ENCODE measurements at places on chromosomes 5 and 9.

GRCh38 chr5:21181609-21182125 lies 1193.7 kb upstream of the CDH18 start:
- no peak for DNase-seq

DNA sequence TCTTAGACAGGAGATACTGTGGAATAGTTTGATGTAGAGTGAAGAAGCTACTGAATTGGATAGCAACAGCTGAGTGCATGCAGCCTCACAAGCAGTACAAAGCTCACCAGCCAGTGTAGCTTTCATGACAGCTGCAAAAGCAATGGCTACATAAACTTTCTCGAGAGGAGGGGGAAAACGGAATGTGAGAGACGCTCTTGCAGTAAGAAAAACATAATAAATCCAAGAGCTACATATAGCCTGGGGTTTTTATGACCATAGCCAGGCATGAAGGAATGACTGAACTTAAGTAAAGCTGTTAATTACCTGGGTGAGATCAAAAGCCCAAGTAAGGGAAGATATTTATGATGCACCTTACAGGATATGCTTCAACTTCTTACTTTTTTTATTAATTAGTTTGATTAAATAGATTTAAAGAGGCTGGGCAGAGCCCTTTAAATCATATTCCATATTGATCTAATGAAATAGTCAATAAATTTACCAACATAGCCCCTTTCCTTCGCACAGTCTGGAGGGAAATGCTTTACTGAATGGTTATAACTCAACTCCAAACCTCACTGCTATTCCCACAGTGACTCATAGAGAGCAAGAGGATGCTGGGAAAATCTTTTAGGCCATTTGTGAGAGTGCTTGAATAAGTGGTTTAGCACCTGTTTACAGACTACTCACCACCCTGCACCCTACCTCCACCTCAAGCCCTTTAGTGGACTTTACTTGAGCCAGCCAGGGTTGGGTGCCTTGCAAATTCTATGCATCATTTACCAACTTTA lies 407.2 kb upstream of the CLINT1 start:
- DNase-seq, result no peak

- DNase-seq, result no peak
These were observed 34.3 kb downstream of the S1PR3 start for GRCh38 chr9:89025553-89025952.

DNA sequence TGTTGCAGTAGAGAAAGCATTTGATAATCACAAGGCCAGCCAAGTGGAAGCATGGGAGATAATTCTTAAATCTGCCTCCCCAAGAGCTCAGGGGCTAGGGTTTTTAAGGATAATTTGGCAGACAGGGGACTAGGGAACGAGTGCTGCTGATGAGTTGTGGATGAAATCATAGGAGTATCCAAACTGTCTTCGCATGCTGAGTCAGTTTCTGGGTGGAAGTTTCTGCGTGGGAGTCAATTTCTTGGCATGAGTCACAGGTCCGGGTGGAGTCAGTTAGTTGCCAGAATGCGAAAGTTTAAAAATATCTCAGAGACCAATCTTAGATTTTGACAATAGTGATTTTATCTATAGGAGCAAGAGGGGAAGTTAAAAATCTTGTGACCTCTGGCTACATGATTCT lies 112.6 kb downstream of the TMC1 start:
- no peak for DNase-seq

GRCh38 chr9:136204838-136205706 lies at the start of gene LHX3:
TSS of gene LHX3 (minus strand) at chr9:136205128. CDS start at chr9:136205012, 116 bp downstream.
- DNase-seq, result no peak

- peak; percentile 24 for DNase-seq
These were observed 61.1 kb upstream of the SAP30L start for GRCh38 chr5:154384480-154385235.

DNA sequence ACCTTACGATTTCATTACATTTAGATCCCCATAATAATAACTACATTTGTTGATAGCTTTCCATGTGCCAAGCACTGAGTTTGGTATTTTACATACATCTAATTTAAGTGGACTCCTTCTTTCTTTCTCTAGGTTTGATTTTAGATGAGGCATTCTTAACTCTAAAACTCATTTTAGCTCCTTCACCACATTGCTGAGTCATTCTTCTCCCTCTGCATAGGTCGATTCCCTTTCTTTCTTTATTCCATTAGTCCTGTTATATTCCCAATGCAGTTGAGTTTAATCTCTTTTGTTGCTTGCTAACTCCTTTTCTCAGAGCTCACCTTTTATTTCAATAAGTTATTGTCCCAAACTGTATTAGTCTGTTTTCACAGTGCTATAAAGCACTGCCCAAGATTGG lies 329.8 kb downstream of the TAF11L14 start:
- DNase-seq, result no peak

DNA sequence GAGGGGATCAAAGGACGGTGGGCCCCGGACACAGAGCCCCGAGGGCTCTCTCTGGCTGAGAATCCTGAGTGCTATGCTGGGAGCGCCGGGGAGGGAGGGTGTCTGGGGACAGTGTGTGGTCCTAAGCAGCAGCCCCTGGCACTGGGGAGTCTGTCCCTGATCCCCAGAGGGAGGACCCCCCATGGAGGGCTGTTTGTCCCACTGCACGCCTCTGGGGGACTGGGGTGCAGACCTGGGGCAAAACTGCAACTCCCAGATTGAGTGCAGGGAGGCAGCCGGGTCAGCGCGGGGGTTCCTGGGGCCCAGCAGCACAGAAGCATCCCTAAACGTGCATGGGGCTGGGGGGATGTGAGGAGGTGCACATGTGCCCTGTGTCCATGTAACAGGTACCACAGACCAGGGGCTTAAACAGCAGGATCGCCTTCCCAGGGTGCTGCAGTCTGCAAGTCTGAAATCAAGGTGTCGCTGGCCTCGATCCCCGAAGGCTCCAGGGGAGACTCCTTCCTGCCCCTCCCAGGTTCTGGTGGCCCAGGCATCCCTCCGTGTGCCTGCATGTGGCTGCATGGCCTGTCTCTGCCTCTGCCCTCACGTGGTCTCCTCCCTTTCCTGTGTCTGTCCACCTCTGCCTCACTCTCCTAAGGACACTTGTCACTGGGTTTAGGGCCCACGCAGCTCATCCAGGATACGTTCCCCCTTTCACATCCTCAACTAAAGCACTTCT lies 35.9 kb upstream of the IRX4 start:
- no peak for DNase-seq

DNA sequence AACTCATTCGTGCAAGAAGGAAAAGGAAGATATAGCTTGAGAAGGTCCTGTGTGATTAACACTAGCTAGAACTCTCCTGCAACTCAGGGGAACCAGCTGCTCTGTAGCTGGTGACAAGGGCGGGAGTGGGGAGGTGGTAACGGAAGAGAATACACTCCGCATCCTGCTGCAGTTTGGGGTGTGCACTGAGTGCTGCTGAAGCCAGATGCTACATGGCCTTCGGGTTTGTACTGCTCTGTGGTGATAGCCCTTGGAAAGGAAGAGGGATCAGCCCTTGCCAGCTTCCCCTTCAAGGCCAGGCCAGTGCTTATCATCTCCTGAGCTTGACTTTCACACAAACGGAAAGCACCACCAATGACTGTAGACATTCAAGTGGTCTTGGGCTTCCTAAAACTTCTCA lies 34.3 kb downstream of the FRMD3 start:
- DNase-seq, result no peak

GRCh38 chr5:133698259-133698554 lies 85.9 kb upstream of the FSTL4 start:
- no peak for DNase-seq

DNA sequence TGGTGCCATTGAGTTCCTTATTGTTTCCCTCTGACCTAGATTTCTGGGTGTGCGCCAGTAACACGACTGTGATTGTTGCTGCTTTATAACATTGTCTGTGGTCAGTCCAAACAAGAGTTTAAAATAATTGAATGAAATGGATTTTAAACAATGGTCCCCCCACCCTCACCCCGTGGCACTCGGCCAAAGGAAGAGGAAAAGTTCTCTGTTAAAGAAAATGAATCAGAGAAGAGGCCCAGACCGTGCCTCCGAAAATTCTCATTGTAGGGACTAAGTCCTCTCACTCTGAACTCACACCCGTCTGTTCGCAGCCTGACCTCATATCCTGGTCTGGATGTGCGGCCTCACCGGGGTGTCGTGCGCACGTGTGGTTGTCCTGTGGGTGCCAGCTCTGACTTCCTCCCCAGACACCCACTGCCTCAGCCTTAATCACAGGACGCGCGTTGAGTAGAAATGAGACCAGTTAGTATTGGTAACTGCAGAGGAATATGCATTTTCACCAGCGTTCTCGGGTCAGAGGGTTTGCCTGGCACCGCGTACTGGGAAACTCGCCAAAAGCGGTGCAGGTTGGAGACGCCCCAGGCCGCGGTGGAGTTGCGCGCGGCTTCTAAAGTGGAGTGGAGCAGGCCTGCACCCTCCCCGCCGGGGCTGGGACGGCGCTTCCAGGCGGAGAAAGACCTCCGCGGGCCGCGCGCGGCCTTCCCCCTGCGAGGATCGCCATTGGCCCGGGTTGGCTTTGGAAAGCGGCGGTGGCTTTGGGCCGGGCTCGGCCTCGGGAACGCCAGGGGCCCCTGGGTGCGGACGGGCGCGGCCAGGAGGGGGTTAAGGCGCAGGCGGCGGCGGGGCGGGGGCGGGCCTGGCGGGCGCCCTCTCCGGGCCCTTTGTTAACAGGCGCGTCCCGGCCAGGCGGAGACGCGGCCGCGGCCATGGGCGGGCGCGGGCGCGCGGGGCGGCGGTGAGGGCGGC lies at the start of gene ABL1:
ABL1 (plus strand) TSS at position 884 of the 966 bp plus-strand sequence. CDS start 193 bp downstream, outside the sequence.
- peak; percentile 56 for DNase-seq

GRCh38 chr5:176927562-176927961 lies 28.4 kb upstream of the HK3 start:
- DNase-seq, result no peak

DNA sequence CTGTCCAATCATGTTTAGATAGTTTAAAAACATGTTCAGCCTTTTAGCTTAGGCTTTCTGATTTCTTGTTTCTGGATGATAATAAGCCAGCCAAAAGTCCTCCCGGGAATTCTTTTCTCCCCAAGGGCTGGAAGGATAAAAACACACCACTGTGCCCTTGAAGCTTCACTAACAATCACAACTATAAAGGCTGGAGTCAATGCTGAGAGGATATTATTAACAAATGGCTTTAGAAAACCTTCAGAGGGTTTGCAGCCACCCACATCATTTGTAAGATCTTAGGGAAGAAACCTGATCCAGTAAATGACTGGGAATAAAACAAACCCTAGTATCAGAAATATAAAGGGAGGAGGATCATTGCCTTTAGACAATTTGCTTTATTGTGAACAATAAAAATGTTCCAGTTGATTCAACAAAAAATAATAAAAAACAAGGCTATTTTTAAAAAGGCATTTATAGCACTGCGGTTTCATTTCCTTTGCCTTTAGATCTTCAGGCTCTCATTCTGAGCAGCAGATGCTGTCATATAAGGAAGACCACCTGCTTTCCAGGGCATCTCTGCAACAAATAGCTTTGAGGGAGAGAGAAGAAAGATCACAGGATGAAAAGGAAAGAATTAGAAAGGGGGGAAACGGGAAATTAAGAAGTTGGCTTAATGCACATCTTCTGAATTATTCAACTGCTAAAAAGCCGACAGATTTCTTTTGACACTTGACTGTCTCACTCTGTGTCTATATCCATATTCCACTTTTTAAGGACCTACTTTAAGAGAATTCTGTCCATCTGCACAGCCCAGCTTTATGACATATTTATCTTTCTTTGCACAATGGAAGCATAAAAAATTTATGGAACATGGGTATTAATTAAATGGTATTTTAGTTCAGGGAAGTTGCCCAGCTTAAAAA lies 277.2 kb upstream of the SLC24A2 start:
- no peak for DNase-seq

GRCh38 chr5:35859101-35859661 lies 2.5 kb downstream of the IL7R start:
- DNase-seq, result peak; percentile 82

- no peak for DNase-seq
These were observed 73.7 kb downstream of the UBE2QL1 start for GRCh38 chr5:6522331-6522730.

- no peak for DNase-seq
These were observed 146.9 kb upstream of the DMAC1 start for GRCh38 chr9:7946458-7946857.

GRCh38 chr9:125902831-125903512 lies 155.8 kb downstream of the PBX3 start:
- no peak for DNase-seq

- DNase-seq, result no peak
These were observed 8.0 kb upstream of the AKNA start for GRCh38 chr9:114395768-114396167.

- DNase-seq, result peak; percentile 10
These were observed 75.1 kb downstream of the MRPS27 start for GRCh38 chr5:72244862-72245371.

- DNase-seq, result no peak
These were observed 82.3 kb upstream of the EPB41L4B start for GRCh38 chr9:109403116-109403515.

GRCh38 chr5:179700401-179700918 lies 1.7 kb downstream of the CANX start:
- DNase-seq, result no peak

GRCh38 chr9:87703636-87704276 lies 22.2 kb upstream of the CTSL start:
- DNase-seq, result no peak

GRCh38 chr5:58462154-58462553 lies 2.3 kb upstream of the PLK2 start:
- no peak for DNase-seq

GRCh38 chr5:114727358-114727757 lies 365.5 kb downstream of the KCNN2 start:
- DNase-seq, result no peak

DNA sequence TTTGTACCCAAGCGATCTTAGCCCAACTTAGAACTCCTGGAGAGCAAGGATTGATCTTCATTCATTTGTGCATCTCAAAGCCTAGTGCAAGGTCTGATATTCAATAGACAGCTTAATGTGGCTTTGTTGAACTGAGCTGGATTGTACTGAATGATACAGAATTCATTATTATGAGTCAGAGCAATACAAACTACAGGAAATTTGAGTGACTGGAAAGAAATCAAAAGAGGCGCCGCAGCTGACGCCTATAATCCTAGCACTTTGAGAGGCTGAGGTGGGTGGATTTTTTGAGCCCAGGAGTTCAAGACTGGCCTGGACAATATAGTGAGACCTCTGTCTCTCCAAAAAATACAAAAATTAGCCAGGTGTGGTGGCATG lies 58.6 kb downstream of the ENC1 start:
- no peak for DNase-seq

DNA sequence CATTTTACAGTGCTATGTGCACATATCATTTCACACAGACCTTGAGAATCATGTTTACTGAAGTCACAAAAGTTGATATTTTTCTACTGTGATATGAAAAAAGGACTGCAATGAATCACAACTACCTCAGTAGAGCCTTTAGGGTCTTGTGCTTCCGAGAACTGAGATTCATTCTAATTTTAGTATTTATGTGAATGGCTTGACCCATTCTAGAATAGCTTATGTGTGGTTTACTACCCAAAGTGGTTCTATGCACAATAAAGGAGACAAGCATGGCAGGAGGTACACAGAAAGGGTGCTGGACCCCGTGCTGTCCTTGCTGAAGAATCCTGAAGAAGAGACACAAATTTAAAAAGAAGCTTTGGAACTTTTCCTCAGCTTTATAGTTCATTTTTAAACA lies 28.2 kb downstream of the MEF2C start:
- DNase-seq, result no peak

GRCh38 chr9:137611623-137612609 lies 6.4 kb downstream of the ARRDC1 start:
- peak; percentile 48 for DNase-seq

GRCh38 chr9:22112870-22113821 lies 104.0 kb upstream of the CDKN2B start:
- no peak for DNase-seq

GRCh38 chr5:66513130-66513529 lies 83.1 kb upstream of the MAST4 start:
- DNase-seq, result no peak

GRCh38 chr9:4143936-4144717 lies 155.7 kb downstream of the GLIS3 start:
- no peak for DNase-seq

- peak; percentile 15 for DNase-seq
These were observed 85.0 kb downstream of the STK10 start for GRCh38 chr5:172102913-172103626.

Measured in CD4-positive, alpha-beta T cell treated with Interleukin-4 for 4 hours (primary cell).